CD8-positive, alpha-beta memory T cell (primary cell): ENCODE measurements at places on chromosomes 1 and 21.

DNA sequence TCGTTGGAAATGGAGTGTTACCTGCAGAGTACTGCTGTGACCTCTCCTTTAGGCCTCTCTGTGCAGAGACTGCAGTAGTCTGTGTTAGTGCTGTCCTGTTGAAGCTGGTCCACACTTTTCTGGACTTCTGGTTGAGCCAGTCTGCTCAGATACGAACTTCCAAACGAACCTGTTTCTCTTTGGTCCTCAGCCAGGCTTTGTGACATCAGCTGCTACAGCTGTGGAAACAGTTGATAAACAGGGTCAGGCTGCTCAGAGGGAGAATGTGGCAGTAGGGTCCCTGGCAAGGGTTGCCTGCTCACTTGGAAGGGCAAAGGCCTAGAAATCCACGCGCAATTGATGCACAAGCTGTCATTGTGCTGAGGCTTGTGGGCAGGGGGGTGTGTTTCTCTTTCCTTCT lies 98.8 kb downstream of the NOS1AP start:
- no peak for DNase-seq

DNA sequence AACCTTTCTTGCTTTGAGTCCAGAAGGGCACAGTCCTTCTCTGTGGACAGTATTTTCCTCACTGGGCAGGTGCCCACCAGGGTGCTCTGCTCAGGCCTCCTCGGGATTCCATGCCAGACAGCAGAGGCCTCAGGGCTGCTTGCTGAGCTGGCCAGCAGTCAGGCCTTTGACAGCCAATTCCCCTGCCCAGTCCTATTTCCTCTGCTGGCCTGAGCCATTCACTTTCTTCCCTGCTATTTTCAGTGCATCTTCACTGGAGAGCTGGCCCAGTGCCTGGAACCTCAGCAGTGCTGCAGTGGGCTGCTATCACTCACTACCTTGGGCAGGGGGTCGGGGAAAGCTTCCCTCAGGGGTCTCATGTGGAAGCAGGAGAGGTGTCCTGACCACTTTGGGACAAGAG lies 33.2 kb downstream of the KCNA10 start:
- DNase-seq = no peak

DNA sequence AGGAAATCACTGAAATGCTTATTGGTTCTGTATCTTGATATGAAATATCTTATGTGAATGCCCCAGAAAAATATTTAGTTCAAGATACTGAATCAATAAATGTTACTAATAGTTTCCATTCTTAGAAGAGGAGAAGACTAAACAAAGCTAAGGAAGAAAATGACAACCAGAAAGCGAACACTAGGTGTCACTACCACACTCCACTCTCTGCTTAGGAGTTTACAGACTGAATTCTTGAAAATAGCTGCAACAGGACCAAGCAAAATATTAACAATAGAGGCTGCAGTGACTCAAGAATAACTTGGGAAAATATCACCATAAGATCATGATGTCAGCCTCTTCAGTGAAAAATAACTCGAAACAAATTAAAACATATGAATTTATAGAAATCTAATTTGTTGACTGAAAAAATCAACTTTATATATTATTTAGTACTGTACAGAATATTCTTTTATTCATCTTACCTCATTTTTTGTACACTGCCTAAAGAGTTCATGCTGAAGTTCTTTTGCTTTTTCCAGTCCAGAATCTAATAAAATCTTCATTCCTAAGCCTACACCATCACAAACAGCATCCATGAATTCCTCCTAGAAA lies 61.6 kb downstream of the KIF14 start:
- no peak for DNase-seq

- DNase-seq = no peak
Observed at GRCh38 chr1:61753998-61754508, 11.8 kb downstream of the PATJ start.

GRCh38 chr1:209612646-209613399 lies 29.3 kb downstream of the CAMK1G start:
- DNase-seq = no peak

DNA sequence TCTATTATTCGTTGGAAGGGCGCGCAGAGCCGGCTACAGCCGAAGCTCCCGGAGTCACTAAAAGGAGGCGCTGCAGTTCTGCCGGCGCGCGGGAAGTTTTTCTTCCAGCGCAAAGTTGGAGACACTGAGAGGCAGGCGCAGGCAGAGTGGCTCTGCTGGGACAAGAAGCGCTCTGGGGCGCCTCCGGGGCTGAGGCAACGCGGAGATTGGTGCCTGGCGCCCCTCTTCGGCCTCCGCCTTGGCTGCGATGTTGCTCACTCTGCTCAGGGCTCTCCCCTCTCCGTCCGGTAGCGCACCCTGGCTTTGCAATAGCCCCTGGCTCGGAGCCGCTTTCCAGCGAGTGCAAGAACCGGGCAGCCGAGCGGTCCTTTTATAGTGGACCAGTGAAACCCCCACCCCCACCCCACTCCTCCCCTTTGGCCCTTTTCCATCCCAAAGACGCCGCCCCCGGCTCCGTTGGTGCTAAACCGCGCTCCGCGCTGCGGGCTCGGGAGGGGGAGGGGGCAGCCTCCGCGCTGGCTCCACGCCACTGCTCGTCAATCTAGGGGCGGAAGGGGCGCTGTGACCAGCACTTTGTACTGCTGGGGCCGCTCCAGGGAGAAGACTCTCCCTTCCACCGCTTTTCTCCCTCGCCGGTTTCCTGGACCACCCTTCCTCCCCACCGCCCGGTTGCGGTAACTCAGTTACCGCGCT lies at the start of gene ADAMTS1:
ADAMTS1 (minus strand) TSS at position 344 of the 693 bp plus-strand sequence. CDS start 455 bp downstream, outside the sequence.
- no peak for DNase-seq

GRCh38 chr1:11645670-11646265 lies 8.5 kb downstream of the FBXO2 start:
- DNase-seq = peak; percentile 63

GRCh38 chr1:81543764-81544163 lies 257.0 kb upstream of the ADGRL2 start:
- no peak for DNase-seq

DNA sequence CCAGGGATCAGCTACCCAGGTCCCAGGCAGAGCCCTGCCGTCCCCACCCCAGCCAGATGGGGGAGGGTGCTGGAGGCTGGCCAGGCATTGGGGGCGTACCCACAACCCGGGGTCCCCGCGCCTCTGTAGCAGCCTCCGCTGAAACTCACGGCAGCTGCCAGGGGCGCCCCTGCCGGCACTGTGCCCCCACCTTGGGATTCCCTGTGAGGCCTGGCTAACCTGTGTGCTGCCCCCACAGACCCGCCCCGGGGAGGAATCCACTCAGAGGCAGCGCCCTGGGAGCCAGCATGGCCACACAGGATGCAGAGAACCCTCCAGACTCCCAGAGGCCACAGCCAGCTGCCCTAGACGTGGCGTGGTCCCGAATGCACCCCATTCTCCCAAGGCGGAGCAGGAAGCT lies 3.8 kb downstream of the DVL1 start:
- DNase-seq = no peak

- no peak for DNase-seq
Observed at GRCh38 chr1:55402142-55402541, 187.0 kb upstream of the USP24 start.

DNA sequence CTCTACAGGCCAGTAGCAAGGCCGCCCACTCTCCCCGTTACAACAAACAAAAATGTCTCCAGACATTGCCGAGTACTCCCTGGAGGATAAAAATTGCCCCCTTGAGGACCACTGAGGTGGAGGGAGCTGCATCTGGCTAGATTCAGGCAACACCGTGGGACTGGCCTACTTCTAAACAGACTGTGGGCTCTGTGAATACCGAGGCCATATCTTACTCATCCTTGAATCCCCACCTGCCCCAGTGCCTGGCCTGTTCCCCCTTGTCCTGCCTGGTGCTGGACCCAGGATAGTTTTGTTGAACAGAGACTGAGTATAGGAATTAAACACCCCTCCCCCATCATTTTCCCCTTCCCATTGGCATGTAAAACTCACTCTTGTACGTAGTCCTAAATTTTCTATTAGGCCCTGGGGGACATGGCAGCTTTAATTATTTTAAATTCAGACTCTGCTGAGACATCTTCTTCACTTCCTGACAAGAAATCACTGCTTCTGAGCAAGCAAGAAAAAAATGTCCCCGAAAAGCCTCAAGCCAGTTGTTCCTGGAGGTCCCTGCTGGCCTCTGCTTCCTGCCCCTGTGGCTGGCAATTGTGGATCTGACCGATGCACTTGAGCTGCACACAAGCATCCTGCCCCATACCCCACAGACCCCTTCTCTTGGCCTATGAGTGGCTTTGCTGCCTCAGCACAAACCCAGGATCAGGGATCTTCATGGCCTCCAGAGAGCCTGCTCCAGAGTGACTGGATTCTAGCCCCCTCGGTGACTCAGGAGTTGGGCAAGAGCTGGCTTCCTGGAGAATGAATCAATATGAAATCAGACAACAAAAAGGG lies 111.0 kb downstream of the ACTL8 start:
- DNase-seq = no peak

GRCh38 chr1:13792419-13792818 lies 92.4 kb downstream of the PRDM2 start:
- DNase-seq = no peak

- no peak for DNase-seq
Observed at GRCh38 chr1:41615981-41616380, 131.5 kb upstream of the EDN2 start.
